ENCODE measurements at places on chromosomes 7 and 10. TPM values are rescaled to one million over a fixed set of nuclear protein-coding genes. Genes with fewer than 3 reads are reported as not detected.

DNA sequence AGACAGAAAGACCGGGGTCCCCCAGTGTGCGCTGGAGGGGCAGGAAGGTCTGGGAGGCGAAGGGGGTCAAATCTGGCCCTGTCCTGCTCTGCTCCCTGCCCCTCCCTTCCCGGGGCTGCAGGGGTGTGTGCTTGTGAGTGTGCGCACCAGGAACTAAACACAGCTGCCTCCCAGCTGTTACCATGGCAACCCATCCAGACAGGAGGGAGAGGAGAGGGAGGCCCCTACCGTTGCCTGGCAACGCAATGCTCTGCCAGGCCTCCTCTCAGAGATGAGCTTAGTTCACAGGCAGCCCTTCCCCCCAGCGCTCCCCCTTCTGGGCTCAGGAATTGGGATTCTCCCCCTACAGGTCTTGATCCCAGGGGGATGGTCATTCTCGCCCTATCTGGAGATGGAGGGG is 6.1 kb downstream of the NYAP1 start:
- peaks cover 17% of the 10 kb centered on the region for H3K27me3 ChIP-seq
- H3K27ac ChIP-seq = no peak overlapping the region
- H3K4me1 ChIP-seq = peaks cover 36% of the 10 kb centered on the region

GRCh38 chr10:79018521-79019011 is 50.2 kb upstream of the ZMIZ1 start:
- peaks cover 3% of the 10 kb centered on the region for H3K27me3 ChIP-seq
- no peaks in the 10 kb centered on the region for H3K36me3 ChIP-seq
- H3K4me1 ChIP-seq = peaks cover 3% of the 10 kb centered on the region

GRCh38 chr7:148623586-148624282 is 33.2 kb downstream of the C7orf33 start:
- DNase-seq = no peak
- H3K27ac ChIP-seq = peak overlapping the region; percentile 80
- 0 out of 2 replicates have a peak, but pooled peaks cover 3% of the 10 kb centered on the region for H3K36me3 ChIP-seq
- no peaks in the 10 kb centered on the region for H3K27me3 ChIP-seq
- peaks cover 40% of the 10 kb centered on the region for H3K4me1 ChIP-seq

VWA2 gene
- 2.7 TPM for total RNA-seq

SPDYE11 gene
- total RNA-seq = not detected

DNA sequence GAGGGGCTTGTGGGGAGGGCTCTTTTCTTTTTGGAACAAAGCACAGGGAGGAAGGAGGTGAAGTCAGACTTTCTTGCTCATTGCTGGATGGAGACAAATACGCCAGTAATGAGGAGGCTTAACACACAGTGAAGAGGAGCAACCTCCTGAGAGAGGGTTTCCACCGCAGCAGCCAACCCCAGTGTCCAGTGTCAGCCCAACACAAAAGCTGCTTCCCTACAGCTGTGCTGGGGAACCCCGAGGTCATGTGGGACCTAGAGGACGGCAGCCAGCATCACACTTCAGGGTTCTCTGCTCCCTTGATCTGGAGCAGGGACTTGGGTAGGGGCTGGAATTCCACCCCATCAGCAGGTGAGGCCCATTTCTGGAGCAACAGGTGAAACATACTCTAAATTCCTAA is 7.7 kb downstream of the BLNK start:
- H3K36me3 ChIP-seq = no peaks in the 10 kb centered on the region
- no peak overlapping the region for H3K4me3 ChIP-seq
- H3K4me1 ChIP-seq = peaks cover 8% of the 10 kb centered on the region

GRCh38 chr7:115087437-115087836 is 165.5 kb downstream of the MDFIC start:
- H3K27me3 ChIP-seq = no peaks in the 10 kb centered on the region
- DNase-seq = no peak
- no peak overlapping the region for H3K27ac ChIP-seq
- peaks cover 2% of the 10 kb centered on the region for H3K36me3 ChIP-seq

FKBP9 gene
- total RNA-seq = 18.0 TPM

All from WTC11 (cell line).